RPMI8226 (cell line): ENCODE measurements at places on chromosomes 7 and 10.

GRCh38 chr10:24952707-24953645, 570 bp upstream of the PRTFDC1 start:
- no peak for DNase-seq

DNA sequence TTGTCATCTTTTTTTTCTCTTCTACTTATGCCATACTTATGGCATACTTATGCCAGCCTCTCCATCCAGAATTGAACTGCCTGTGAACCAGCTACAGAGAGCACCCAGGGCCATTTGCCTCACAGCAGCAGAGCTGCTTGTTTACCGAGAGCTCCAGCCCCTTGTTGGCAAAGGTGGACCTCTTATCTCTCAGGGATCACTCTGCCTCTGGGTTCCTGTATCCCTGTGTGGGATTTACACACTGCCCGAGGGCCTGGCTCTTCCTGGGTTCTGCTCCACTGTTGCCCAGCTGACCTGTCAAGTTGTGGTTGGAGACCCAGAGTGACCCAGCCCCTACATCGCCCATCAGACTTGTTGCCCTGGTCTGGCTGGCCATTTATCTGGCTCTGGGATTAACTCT, 22.3 kb downstream of the MRPS33 start:
- DNase-seq, result no peak

GRCh38 chr10:96338279-96338925, 20.4 kb downstream of the OPALIN start:
- DNase-seq, result no peak

GRCh38 chr7:55131142-55131929, 112.5 kb downstream of the EGFR start:
- no peak for DNase-seq

GRCh38 chr10:122086416-122087240, 97.7 kb downstream of the TACC2 start:
- DNase-seq, result no peak

DNA sequence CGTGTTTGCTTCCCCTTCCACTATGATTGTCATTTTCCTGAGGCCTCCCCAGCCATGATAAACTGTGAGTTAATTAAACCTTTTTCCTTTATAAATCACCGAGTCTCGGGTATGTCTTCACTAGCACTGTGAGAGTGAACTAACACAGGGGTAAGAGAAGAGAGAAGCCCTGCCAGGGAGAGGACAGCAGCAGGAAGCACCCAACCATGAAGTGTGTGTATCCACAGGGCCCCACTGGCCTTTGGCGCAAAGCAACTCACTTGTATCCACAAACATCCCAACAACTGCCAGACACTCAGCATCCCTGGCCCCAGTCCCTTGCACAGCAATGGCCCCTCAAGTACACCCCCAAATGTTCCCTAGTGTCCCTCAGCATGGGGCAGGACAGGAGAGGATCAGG, 115.1 kb downstream of the MAD1L1 start:
- DNase-seq, result no peak

- peak; percentile 41 for DNase-seq
These were observed 51.8 kb upstream of the PPP2R2D start for GRCh38 chr10:131848741-131849590.

- peak; percentile 8 for DNase-seq
These were observed 94.1 kb upstream of the ZNF800 start for GRCh38 chr7:127486654-127487053.

DNA sequence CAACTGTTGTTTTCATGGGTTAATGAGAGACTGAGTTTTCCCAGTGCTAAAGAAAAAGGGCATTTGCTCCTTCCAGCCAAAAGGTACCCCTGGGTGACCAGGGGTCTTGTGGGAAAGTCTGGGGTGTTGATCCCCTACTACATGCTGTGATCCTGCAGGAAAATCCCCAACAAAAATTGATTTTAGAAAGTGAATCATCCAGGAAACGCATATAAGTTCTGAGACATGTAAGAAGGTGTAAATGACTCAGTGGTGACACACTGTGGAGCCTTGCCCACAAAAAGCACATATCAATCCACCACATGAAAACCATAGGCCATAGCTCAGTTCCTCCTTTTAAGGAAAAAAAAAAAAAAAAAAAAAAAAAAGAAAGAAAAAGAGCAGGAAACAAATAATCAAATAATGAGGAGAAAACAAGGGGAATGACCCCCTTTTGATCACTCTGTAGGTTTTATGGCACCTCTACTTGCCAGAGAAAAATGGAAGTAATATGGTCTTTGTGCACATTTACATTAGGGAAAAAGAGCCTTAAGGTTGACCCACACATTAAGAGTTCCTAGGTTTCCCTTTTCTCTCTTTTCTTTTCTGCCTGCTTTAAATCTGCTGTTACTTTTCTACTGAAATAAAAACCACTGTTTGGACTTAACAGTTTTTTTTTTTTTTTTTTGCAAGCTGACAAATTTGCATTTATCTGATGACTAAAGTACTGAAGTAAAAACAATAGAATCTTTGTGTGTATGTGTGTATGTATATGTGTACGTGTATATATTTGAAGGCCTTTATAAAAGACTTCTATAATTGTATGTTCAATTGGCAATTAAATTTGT, 386.0 kb downstream of the KIF20B start:
- no peak for DNase-seq

GRCh38 chr7:75740846-75741497, 2.2 kb upstream of the HIP1 start:
- peak; percentile 52 for DNase-seq

- no peak for DNase-seq
These were observed 19.5 kb downstream of the TRIM56 start for GRCh38 chr7:101104799-101105198.

GRCh38 chr7:101957744-101958525, 140.5 kb downstream of the CUX1 start:
- DNase-seq, result no peak

DNA sequence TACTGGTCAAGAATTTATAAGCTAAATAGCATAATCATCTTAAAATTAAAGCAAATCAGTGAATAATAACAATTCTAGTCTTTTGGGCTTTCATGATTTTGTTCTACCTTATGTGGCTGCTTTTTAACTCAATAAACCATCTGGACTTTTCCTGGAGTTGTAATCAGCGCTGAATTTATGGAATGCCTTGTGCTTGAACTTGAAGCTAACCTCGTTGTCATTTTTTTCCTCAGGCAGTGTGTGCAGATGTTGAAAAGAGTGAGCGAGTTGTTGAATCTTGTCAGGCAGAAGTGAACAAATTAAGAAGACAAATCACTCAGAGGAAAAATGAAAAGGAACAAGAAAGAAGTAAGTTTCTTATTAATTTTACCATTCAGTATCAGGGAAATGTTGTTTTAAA, 29.5 kb downstream of the ABRAXAS2 start:
- DNase-seq, result no peak

GRCh38 chr7:12211711-12212485, 804 bp downstream of the TMEM106B start:
- peak; percentile 33 for DNase-seq

GRCh38 chr7:125899577-125899976, 970.0 kb upstream of the POT1 start:
- no peak for DNase-seq

DNA sequence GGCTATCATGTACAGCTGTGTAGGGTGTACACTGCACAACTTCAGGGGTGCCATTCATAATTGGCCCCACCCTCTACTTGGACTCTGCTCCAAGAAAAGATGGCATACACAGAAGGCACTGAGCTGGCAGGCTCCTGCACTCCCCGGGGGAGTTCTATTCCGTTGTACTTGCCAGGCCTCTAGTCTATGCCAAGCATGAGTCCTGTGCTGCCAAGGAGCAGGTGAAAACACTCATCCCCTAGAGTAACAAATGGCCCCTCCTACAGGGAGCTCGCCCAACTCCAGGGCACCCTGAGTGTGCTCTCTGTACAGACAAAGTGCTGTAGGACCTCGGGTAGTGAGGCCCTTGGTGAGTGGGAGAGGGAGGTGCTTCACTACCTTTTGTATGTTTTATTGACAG, 127.2 kb downstream of the SLIT1 start:
- no peak for DNase-seq

GRCh38 chr10:129586898-129587443, 119.9 kb downstream of the MGMT start:
- no peak for DNase-seq

GRCh38 chr7:127938588-127938987, 92.6 kb downstream of the LRRC4 start:
- no peak for DNase-seq

- no peak for DNase-seq
These were observed 381.8 kb upstream of the SORCS1 start for GRCh38 chr10:107546284-107546683.

DNA sequence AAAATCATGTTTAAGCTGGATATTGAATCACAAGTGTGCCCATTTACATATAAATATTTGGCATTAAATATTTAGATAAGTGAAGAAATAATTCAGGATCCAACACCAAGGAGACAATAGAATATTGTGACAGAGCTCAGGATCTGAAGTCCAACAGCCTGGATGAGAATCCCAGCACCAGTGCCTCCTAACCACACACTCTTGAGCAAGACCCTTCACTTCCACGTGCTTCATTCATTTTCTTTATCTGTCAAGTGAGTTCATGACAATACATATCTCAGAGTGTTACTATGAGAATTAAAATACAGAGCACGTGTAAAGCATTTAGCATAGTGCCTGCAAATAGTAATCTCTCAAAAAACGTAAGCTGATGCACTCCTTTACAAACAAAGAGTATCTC, 78.4 kb upstream of the IKZF1 start:
- DNase-seq, result no peak

DNA sequence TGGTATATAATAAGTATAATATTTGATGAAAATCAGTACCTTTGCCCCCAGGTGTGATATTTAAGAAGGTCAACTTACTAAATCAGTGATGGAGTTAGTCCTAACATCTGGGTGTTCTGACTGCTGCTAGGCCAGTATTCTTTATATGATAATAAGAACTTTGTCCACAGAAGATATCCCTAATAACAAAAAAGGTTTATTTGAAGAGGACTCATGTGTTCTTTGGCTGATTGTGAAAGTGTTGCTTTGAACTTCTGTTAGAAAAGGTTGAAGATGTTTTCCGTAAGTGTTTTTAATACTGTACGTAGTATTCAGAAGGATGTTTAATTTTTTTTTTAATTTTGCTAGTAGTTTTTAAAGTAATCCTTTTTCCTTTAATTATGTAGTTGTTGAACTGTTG, 10.2 kb downstream of the PTEN start:
- no peak for DNase-seq
